ENCODE measurements at places on chromosomes 5 and 9.
A peak's percentile ranks its signal among the peaks of the same experiment; 100 is the strongest.

DNA sequence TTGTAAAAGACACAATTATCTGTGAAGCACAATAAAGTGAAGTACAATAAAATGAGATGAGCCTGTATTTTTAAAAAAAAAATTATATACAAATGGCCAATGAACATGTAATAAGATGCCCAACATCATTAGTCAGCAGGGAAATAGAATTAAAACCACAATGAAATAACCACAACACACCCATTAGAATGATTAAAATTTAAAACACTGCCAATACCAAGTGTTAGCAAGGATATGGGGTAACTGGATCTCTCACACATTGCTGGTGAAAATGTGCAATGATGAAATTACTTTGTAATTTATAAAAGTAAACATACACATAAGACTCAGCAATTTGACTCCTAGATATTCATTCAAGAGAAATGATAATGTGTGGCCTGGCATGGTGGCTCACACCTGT is 62.8 kb downstream of the SHOC1 start:
- DNase-seq: no peak

DNA sequence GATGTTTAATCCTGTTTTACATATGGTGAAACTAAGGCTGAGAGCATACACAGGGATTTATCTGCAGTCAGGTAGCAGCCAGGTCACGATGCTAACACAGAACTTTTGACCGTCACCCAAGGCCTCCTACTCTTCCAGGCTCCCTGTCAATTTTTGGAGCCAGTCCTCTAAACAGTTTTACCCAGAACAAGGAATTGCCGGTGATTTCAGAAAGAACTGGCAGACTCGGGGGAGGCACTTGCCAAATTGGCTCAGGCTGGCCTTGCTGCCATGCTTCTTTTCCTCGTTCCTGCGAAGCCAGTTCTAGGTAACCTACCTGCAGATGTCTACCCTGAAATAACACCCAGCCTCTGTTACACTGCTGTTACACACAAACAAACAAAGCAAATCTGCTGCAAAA is 21.2 kb downstream of the GRIA1 start:
- DNase-seq: no peak

DNA sequence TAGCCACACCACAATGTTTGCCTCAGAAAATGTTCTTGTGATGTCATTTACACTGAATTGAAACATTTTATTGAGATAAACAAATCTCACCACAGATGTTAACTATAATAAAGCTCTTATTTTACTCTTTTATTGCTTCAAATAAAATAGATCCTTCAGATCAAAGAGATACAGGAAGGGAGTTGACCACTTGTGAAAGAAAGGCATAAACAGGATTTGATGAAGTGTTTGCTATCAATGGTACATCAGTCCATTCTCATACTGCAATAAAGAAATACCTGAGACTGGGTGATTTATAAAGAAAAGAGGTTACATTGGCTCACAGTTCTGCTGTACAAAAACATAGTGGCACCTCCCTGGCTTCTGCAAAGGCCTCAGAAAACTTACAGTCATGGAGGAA is 40.2 kb upstream of the OR13F1 start:
- no peak for DNase-seq

- DNase-seq: no peak
Observed at GRCh38 chr5:100551183-100551582, 16.0 kb downstream of the FAM174A start.

- DNase-seq: no peak
Observed at GRCh38 chr9:118652258-118652657, 717.0 kb downstream of the BRINP1 start.

- no peak for DNase-seq
Observed at GRCh38 chr5:54868511-54869483, 116.6 kb downstream of the ESM1 start.

GRCh38 chr9:81826517-81826906 is 101.7 kb upstream of the SPATA31D4 start:
- no peak for DNase-seq

DNA sequence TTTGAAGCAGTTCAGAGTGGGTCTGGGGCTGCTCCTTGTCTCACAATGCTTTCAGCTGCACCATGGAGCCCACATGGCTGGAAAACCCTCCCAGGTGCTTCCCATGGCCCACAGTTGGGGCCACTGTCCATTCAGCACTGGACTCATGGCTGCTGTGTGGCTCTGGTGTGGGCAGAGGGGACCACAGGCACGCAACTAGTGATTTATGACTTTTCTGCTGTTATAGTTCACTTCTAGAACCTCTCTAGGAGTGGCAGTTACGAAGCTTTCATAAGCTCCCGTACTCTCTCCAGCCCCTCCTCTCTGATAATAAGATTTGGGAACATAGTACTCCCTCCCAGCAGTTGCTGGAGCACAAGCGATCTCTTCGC is 29.0 kb downstream of the GLRA1 start:
- DNase-seq: no peak

DNA sequence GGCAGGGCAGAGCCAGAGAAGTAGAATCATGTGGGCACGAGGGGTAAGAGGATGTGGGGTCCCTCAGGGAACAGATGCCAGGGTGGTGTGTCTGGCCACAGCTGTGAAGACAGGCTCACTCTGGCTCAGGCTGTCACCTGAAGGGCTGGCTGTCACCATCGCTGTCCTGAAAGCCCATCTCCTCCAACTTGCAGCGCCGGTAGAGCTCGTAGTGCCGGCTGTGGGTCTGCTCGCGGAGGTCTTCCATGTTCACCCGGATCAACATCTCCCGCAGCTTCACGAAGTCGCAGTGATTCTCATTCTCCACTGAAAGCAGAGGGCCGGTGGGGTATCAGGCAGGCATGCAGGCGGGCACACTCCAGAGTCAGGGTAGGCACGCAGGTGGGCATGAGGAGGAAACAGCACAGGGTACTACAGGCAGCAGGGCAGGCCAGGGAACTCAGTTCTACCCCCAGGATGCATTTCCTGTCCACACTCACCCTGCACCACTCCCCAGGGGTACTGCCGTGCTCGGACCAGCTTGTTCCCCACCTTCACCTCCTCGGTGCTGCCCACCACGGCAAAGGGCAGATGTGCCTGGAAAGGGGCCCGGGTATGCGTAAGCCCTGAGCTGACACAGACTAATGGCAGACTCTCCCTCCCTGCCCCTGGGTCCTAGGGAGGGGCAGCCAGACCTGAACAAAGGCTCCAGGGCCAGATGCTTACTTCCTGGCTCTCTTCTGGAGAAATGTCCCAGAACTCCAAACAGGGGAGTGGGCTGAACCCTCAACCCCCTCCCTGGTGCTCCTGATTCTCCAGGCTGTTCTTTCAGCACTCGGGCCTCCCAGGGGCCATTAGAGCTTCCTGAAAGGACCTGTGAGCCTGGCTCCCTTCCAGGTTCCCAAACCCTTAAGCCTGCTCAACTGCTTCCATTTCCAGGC is 14.4 kb downstream of the CCNI2 start:
- no peak for DNase-seq

GRCh38 chr9:33159777-33160127 is 7.4 kb downstream of the B4GALT1 start:
- no peak for DNase-seq

GRCh38 chr5:66639037-66639436 is 42.8 kb downstream of the MAST4 start:
- no peak for DNase-seq

DNA sequence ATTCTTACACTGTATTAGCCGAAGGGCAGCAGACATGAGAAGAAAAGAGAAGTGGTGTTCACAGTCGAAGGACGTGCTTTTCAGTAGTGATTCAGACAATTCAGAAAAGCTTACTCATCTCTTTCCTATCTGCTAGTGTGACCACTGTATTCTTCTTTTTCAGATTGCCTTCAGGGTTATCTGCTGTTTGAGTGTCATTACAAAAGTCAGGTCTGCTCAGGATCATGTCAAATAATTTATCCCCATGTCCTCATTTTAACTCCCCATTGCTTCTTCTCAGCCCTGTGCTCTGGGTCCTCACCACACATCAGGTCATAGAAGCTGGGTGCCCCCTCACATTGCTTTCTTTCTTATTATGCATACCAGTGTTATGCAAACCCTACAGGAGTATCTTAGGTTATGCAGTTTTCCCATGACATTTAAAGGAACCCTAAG is 394.0 kb downstream of the CETN3 start:
- DNase-seq: no peak

- DNase-seq: no peak
Observed at GRCh38 chr9:96751815-96752214, 26.1 kb downstream of the ZNF510 start.

- DNase-seq: peak; percentile 51
Observed at GRCh38 chr5:173513521-173513991, 102.9 kb downstream of the BOD1 start.

GRCh38 chr9:70468291-70468690 is 53.8 kb upstream of the KLF9 start:
- no peak for DNase-seq

- DNase-seq: no peak
Observed at GRCh38 chr5:172502969-172503368, 48.6 kb upstream of the SH3PXD2B start.

- no peak for DNase-seq
Observed at GRCh38 chr9:77562019-77562748, 85.9 kb downstream of the GNA14 start.

All from fibroblast of skin of left biceps (primary cell).